ENCODE measurements at places on chromosomes 3 and 15.

DNA sequence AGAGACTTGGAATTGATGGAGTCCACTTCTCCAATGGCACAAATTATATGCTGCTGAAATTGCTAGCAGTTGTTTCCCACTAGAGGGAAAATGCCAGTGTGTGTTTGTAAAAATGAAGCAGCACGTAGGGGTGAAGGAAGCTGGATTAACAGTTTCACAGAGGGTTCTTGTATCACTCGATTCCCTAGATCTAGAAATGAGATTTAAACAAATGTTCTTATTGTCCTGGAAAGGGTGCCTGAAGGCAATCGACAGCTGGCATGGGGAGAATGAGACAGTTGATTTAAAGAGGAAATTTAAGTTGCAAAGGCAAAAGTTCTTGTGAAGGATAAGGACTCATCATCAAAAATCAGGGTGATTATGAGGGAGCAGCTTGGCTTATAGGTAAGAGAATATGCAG is 234.8 kb upstream of the ARPP21 start:
- no peak overlapping the region for H3K27ac ChIP-seq
- no peaks in the 10 kb centered on the region for H3K27me3 ChIP-seq
- H3K4me3 ChIP-seq = no peak overlapping the region
- no peaks in the 10 kb centered on the region for H3K4me1 ChIP-seq
- DNase-seq = no peak

DNA sequence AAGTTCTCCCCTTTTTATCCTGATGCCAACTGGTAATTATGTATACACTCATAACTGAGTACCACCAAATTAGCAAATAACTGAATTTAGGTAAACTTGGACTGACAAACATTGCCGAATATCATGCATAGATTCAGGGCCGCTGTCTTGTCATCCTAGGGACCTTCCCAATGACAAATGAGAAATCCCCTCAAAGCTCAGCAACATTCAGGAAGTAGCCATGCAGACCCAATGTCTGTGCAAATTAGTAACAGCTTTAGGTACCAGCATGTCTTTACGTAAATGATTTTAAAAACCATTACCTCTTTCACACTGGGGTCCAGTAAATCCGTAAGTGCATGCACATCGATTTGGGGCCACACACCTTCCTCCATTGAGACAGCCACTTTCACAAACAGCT is 49.5 kb downstream of the FBN1 start:
- no peaks in the 10 kb centered on the region for H3K27me3 ChIP-seq
- no peak overlapping the region for H3K4me3 ChIP-seq
- H3K4me1 ChIP-seq = peaks cover 20% of the 10 kb centered on the region
- no peak overlapping the region for H3K27ac ChIP-seq

DNA sequence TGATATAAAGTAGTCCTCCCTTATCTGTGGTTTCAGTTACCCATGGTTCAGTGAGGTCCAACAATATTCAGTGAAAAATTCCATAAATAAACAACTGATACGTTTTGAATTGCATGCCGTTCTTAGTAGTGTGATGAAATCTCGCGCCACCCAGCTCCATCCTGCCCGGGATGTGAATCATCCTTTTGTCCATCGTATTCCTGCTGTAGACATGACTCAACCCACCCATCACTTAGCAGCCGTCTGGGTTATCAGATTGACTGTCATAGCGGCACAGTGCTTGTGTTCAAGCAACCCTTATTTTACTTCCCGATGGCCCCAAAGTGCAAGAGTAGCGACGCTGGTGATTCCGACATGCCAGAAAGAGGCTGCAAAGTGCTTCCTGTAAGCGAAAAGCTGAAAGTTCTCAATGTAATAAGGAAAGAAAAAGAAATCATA is 48.0 kb upstream of the MEX3B start:
- H3K27ac ChIP-seq = peak overlapping the region; percentile 86
- H3K36me3 ChIP-seq = peaks cover 38% of the 10 kb centered on the region
- no peaks in the 10 kb centered on the region for H3K27me3 ChIP-seq
- DNase-seq = peak; percentile 92
- peaks cover 30% of the 10 kb centered on the region for H3K4me1 ChIP-seq

GRCh38 chr3:100400419-100400779 is 490 bp downstream of the TOMM70 start:
- H3K27me3 ChIP-seq = no peaks in the 10 kb centered on the region
- peak overlapping the region; percentile 86 for H3K27ac ChIP-seq
- H3K4me1 ChIP-seq = peaks cover 12% of the 10 kb centered on the region
- peak overlapping the region; percentile 73 for H3K4me3 ChIP-seq

- H3K27me3 ChIP-seq = no peaks in the 10 kb centered on the region
- no peaks in the 10 kb centered on the region for H3K36me3 ChIP-seq
- no peak for DNase-seq
- no peaks in the 10 kb centered on the region for H3K4me1 ChIP-seq
Measured at GRCh38 chr3:23368731-23369130, 165.6 kb downstream of the UBE2E2 start.

DNA sequence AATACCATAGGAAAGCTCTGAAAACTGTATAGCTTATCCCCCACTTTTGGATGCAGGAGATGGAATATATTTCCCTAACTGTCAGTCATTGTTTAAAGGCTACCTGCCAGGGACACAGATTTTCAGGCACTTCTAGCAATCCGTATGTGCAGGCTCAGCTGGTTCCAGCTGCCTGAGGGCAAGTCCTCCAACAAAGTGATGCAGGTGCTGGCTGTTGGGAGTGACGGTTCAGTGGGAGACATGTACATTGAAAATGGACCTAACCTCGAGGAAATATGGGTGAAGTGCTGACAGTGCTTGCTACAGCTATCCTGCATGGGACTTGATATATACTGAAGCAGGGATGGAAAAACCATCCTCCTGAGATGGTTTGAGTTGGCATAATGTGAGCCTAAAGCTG is 153.1 kb upstream of the GAP43 start:
- no peak for DNase-seq
- no peaks in the 10 kb centered on the region for H3K4me1 ChIP-seq
- H3K4me3 ChIP-seq = no peak overlapping the region
- H3K27me3 ChIP-seq = no peaks in the 10 kb centered on the region
- no peaks in the 10 kb centered on the region for H3K36me3 ChIP-seq
- no peak overlapping the region for H3K27ac ChIP-seq

- no peaks in the 10 kb centered on the region for H3K27me3 ChIP-seq
- no peaks in the 10 kb centered on the region for H3K36me3 ChIP-seq
- no peak for DNase-seq
- H3K4me1 ChIP-seq = peaks cover 9% of the 10 kb centered on the region
- H3K4me3 ChIP-seq = no peak overlapping the region
Measured at GRCh38 chr3:24310887-24311286, 183.8 kb downstream of the THRB start.

DNA sequence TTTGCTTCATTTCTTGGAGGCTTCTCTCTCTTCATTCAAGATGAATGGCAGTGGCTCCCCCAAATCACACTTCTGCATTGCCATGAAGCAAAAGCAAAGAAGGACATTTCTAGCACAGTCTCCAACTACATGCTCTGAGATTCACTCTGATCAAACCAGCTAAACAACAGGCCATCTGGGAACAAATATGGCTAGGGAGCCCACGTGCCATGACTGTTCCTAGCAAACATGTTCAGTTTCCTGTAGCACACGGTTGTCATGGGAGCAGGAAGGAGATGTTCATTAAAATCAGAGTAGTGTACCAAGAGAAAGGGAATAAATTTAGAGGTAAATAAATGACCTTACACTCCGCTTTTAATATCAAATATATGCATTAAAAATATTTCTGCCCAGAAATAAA is 327.3 kb downstream of the GBE1 start:
- no peak overlapping the region for H3K4me3 ChIP-seq
- DNase-seq = no peak
- no peak overlapping the region for H3K27ac ChIP-seq
- no peaks in the 10 kb centered on the region for H3K36me3 ChIP-seq
- H3K27me3 ChIP-seq = no peaks in the 10 kb centered on the region

GRCh38 chr3:79378064-79378463 is 389.7 kb downstream of the ROBO1 start:
- H3K4me1 ChIP-seq = no peaks in the 10 kb centered on the region
- no peak for DNase-seq
- no peaks in the 10 kb centered on the region for H3K27me3 ChIP-seq
- no peak overlapping the region for H3K4me3 ChIP-seq

GRCh38 chr3:45944830-45945620 is 1.8 kb downstream of the CXCR6 start:
- no peaks in the 10 kb centered on the region for H3K27me3 ChIP-seq
- no peak for DNase-seq
- H3K4me3 ChIP-seq = no peak overlapping the region
- H3K4me1 ChIP-seq = peaks cover 37% of the 10 kb centered on the region
- H3K36me3 ChIP-seq = peaks cover 10% of the 10 kb centered on the region

DNA sequence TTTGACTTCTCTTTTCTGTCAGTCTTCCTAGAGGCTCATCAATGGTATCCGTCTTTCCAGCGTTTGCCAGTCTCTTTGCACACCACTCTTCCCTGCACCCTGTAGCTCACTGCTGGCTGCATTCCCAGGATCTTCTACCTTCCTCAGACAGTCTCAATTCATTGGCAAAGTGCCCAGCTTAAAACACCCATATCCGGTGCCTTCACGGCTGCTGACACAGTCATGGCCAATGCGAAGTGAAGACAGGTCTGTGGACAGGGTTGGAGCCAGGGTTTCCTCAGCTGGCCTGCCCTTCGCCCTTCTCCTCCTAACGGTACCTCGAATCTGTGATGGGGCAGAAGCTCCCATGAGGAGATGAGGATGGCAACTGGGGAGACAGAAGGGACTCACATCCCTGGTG is 36.1 kb downstream of the PTH1R start:
- no peak overlapping the region for H3K4me3 ChIP-seq
- no peak overlapping the region for H3K27ac ChIP-seq
- peaks cover 14% of the 10 kb centered on the region for H3K4me1 ChIP-seq

GRCh38 chr3:117912352-117912751 is 1122.3 kb downstream of the IGSF11 start:
- H3K36me3 ChIP-seq = no peaks in the 10 kb centered on the region
- no peak for DNase-seq
- H3K27me3 ChIP-seq = no peaks in the 10 kb centered on the region
- no peak overlapping the region for H3K27ac ChIP-seq
- H3K4me3 ChIP-seq = no peak overlapping the region

DNA sequence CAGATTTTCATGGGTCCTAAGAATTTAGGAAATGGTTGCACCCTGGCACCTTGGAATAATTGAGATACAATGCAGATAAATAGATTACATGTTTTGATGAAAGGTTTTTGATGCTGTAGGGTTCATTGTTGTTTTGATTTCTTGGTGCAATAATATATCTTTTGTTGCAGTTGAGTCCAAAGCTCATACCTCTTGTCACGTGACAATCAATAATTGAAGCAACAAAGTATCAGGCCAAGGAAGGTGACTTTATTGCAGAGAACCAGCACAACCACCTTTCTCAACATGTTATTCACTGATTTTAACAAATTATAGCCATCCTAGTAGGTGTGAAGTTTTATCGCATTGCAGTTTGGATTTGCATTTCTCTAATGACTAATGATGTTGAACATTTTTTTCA is 285.5 kb upstream of the SLCO3A1 start:
- no peaks in the 10 kb centered on the region for H3K27me3 ChIP-seq
- no peaks in the 10 kb centered on the region for H3K4me1 ChIP-seq
- DNase-seq = no peak
- H3K4me3 ChIP-seq = no peak overlapping the region

DNA sequence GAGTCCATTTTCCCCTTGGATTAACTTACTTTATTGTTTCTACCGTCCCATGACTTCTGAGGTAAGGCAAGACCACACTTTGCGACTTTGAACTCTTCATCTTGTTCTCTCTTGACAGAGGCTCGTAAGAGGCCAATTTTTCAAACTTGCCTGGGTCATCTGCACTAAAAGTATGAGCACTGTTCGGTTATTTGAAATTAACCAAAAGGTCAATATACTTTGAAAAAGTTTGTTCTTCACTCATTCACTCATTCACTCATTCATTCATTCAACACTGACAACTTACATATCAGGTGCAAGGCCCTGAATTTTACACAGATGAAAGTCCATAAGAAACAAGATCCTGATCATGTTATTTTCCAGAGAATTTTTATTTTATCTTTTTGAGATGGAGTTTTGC is 57.9 kb downstream of the ATP1B3 start:
- no peak overlapping the region for H3K4me3 ChIP-seq
- H3K27ac ChIP-seq = no peak overlapping the region
- no peaks in the 10 kb centered on the region for H3K36me3 ChIP-seq
- no peak for DNase-seq

GRCh38 chr15:74206801-74207281 is 4.3 kb upstream of the STRA6 start:
- peaks cover 11% of the 10 kb centered on the region for H3K4me1 ChIP-seq
- no peak overlapping the region for H3K27ac ChIP-seq
- no peaks in the 10 kb centered on the region for H3K27me3 ChIP-seq
- no peaks in the 10 kb centered on the region for H3K36me3 ChIP-seq
- no peak overlapping the region for H3K4me3 ChIP-seq

DNA sequence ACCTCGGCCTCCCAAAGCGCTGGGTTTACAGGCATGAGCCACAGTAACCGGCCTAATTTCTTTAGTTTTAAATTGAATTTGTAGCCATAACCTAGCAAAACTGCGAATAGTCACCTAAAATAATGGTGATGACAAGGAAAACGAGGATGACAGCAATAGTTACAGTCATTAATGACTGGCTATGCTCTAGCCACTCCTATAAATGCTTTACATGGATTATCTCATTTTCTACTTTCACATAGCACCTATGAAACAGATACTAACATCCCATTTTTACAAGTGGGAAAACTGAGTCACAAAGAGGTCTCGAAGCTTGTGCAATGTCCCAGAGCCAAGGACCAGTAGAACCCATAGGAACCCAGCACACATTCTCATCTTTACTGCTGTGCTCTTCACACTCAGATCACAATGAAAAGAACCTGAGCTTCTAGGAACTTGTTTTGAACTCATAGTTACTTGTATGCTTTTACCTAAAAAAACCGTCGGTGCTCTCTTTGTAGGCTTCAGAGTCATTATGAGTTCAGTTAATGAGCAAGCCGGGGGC is 39.4 kb downstream of the FBXL22 start:
- H3K36me3 ChIP-seq = peaks cover 32% of the 10 kb centered on the region
- H3K27me3 ChIP-seq = no peaks in the 10 kb centered on the region
- no peak overlapping the region for H3K27ac ChIP-seq
- no peaks in the 10 kb centered on the region for H3K4me1 ChIP-seq

- H3K4me3 ChIP-seq = no peak overlapping the region
- H3K27me3 ChIP-seq = no peaks in the 10 kb centered on the region
- no peak overlapping the region for H3K27ac ChIP-seq
- H3K36me3 ChIP-seq = peaks cover 71% of the 10 kb centered on the region
- H3K4me1 ChIP-seq = no peaks in the 10 kb centered on the region
Measured at GRCh38 chr3:152339881-152340505, 71.3 kb downstream of the MBNL1 start.

- H3K27me3 ChIP-seq = peaks cover 64% of the 10 kb centered on the region
- no peak overlapping the region for H3K27ac ChIP-seq
- peaks cover 12% of the 10 kb centered on the region for H3K4me1 ChIP-seq
- H3K4me3 ChIP-seq = no peak overlapping the region
- H3K36me3 ChIP-seq = no peaks in the 10 kb centered on the region
Measured at GRCh38 chr3:138938877-138939560, 7.9 kb downstream of the FOXL2 start.

- no peak for DNase-seq
- H3K27ac ChIP-seq = no peak overlapping the region
- H3K27me3 ChIP-seq = no peaks in the 10 kb centered on the region
- no peak overlapping the region for H3K4me3 ChIP-seq
- H3K36me3 ChIP-seq = peaks cover 52% of the 10 kb centered on the region
- peaks cover 6% of the 10 kb centered on the region for H3K4me1 ChIP-seq
Measured at GRCh38 chr15:75573648-75574384, 5.3 kb downstream of the PTPN9 start.
